ENCODE measurements at places on chromosomes 5 and 9.

- no peak for DNase-seq
Observed at GRCh38 chr9:121271368-121272341, 3.7 kb downstream of the GSN start.

- no peak for DNase-seq
Observed at GRCh38 chr5:66149950-66150349, 5.8 kb downstream of the SREK1 start.

DNA sequence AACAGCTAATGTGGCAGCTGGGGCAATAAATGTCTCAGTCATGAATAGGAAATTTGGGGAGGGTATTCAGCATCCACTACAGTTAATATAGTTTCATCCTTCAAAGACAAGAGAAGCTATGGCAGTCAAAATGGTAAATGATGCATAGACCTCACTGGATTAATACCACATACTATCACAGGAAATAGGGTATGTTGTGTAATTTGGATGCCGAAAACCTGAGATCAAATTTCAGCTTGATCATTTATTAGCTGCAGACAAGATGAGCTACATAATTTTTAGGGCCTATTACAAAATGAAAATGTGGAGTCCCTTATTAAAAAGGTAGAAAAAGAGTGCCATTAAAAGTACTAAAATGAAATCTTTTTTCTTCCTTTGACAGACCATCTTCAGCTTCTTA is 112.6 kb upstream of the MTAP start:
- no peak for DNase-seq

GRCh38 chr9:87184956-87185642 is 237.8 kb upstream of the GAS1 start:
- DNase-seq = no peak

- DNase-seq = no peak
Observed at GRCh38 chr9:87276851-87277261, 220.8 kb upstream of the DAPK1 start.

DNA sequence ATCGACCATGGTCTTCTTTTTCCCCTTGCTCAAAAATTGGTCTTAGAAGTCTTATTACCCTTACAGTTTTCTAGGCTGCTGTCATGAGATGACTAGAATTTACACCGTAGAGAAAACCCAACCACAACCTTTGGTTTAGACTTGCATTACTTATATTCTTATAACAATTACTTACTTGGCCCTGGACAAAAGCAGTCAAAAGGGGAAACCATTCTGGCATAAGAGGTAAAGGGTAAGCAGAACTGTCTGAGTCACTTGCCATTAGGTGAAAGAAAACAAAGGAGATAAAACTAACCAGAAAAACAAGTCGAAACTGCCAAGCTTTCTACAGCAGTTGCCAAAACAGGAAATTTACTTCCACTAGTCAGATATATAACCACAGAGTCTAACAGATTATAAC is 17.9 kb downstream of the TMEM245 start:
- DNase-seq = peak; percentile 79

- DNase-seq = no peak
Observed at GRCh38 chr9:114307899-114308267, 15.0 kb upstream of the ORM1 start.

DNA sequence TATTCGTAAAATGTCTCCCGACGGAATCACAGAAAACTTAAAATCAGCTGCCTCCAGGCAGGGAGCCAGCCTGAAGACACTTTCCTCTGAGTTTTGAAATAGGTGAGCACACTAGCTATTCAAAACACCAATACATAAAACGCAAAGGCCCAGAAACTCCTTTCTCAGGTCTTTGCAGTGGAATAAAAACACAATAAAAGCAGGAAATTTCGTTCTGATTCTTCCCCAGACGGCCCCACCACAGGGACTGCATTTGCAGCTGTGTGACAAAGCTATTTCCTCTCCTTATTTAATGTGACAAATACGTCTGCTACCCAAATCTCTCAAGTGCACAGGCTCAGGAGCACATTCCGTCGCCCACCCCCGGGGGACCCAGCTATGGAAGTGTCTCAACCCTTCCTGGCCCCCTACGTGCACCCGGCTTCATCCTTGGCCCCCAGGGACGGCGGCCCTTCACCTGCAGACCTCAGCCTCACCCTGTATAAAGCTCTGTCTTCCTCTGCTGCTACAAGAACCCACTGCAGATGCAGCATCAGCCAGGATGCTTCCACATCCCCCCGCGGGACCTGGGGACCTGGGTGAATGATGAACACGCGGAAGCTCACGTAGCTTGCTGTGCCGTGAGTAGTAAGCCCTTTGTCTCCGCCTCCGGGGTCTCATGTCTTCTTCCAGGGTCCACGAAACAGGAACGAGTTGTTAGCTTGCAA is 24.9 kb downstream of the AHRR start:
- no peak for DNase-seq

- DNase-seq = no peak
Observed at GRCh38 chr5:147348046-147348445, 113.2 kb downstream of the STK32A start.

- no peak for DNase-seq
Observed at GRCh38 chr9:114988962-114989599, 58.7 kb upstream of the TNFSF8 start.

GRCh38 chr5:164727012-164727411 is 1221.6 kb downstream of the MAT2B start:
- DNase-seq = no peak

DNA sequence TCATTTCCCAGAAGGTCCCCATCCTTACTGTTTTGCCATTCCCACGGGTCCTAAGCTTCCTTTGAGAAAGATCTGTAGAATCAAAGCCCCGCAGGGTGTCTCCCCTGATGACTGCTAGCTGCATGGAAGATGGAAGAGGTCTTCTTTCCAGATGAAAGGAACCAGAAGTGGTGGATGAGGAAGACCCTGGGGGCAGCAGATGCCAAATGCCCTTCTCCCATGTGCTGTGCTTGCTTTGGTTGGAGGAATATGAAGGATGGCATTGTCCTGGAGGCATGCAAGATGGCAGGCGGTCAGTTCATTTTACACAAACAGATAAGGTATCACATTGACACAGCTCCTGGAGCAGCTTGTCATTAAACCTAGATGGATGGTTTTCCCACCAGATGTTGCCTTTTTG is 25.8 kb upstream of the CER1 start:
- no peak for DNase-seq

DNA sequence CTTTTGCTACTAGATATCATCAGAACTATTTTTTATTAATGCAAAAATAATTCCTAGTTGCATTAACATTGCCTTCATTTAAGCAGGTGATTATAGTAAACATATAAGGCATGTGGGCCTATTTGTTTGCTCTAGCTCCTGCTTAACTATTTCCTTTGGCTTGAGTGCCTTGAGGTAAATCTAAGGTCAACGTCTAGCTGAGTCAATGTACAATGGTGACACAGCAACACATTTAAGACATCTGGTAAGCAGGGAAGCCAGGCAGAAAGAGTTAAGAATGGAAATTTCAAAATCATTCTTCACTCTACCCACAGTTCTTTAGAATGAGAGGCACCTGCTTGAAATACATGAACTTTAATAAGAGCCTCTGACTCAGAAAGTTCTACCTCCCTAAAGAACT is 111.9 kb upstream of the FST start:
- no peak for DNase-seq

GRCh38 chr5:150051657-150052195 is 34.6 kb downstream of the CSF1R start:
- DNase-seq = no peak

DNA sequence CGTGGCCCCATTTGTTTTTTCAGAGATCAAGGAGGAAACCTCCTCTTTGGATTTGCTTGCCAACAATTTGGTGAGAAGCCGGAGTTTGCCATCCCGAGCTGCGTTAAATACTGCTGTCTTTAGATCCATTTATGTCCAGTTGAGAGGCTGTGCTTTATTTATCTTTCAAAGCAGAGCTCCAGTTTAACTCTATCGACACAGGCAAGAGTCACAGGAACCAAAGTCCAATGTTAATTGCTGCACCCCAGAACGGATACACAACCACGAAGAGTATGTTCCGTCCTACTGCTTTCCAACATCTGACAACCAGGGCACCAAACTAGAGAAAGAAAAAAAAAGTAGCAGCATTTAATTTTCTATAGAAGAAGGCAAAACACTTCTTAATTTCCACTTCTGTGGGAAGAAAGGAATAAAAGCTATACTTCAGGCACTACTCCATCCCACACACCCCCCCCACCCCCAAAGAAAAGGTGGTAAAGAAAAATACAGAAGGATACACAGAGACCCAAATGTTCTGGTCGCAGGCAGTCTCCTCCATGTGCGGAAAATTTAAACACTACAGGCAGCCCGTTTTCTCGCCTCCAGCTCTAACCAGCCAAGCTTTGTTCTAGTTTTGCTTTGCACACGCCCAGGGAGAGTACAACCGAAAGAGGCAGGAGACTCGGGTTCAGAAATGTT is 1.1 kb downstream of the FEM1C start:
- no peak for DNase-seq

DNA sequence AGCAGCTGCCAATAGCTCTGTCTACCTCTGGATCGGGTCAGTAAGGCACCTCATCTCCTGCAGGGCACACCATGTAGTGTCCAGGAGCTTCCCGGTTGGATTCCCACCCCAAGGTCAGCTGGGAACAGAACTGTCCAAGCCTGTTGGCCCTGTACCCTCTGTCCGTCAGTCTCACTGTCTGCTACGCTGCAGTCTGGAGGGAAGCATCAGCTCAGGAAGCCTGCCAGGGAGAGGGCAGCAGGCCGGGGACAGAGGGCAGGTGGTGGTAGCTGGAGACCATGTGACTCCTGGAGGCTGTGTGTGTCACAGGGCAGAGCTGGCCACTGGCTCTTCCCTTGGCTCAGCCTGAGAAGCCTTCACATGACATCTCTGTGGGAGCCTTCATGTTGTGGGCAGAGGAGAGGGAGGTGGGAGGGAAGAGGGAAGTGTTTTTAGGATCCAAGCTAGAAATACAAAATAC is 134.5 kb downstream of the SEC61B start:
- no peak for DNase-seq

DNA sequence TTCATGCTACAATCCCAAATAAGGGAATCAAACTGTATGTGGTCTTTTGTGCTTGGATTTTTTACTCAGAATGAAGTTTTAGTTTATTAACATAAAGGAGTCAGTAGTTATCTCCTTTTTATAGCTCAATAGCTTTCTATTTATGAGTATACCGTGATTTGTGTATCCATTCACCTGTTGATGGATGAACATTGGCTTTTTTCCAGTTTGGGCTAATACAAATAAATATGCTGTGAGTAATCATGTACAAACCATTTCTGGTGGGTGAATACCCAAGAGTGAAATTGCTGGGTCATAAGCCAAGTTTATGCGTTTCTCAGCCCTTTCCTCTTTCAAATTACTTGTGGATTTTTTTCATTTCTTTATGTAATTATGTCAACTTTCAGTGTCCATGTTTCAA is 395.3 kb downstream of the OSTF1 start:
- DNase-seq = no peak

- no peak for DNase-seq
Observed at GRCh38 chr5:101728933-101729332, 567.2 kb downstream of the SLCO4C1 start.

GRCh38 chr5:151332857-151333256 is 14.5 kb downstream of the SLC36A2 start:
- DNase-seq = no peak

DNA sequence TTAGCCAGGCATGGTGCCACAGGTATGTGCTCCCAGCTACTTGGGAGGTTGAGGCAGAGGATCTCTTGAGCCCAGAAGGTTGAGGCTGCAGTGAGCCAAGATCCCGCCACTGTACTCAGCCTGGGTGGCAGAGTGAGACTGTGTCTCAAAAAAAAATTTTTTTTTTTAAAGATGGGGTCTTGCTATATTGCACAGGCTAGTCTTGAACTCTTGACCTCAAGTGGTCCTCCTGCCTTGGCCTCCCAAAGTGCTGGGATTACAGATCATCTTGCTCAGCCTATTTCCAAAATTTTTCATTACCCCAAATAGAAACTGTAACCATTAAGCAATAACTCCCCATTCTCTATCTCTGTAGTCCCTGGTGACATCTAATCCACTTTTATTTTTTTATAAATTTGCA is 4.4 kb upstream of the TBC1D13 start:
- DNase-seq = no peak

- no peak for DNase-seq
Observed at GRCh38 chr5:169615561-169615960, 21.5 kb upstream of the DOCK2 start.

DNA sequence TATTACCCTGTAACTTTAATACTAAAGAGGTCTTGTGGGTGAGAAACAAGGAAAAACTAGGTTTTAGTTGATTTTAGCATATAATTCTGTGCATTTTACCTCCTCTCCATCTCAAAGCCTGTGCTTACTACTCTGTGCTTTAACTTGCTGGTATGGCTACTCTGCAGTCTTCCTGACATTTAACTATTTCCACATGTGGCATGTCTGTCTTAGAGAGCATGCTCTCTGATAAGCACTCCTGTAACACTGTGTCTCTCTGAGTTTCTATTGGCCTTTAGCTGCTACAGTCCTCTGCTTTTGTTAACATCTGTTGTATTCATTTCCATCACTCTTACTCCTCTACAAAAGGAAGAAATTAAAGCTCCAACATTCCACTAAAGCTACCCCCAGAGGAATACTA is 418.3 kb downstream of the RAB3C start:
- DNase-seq = no peak

DNA sequence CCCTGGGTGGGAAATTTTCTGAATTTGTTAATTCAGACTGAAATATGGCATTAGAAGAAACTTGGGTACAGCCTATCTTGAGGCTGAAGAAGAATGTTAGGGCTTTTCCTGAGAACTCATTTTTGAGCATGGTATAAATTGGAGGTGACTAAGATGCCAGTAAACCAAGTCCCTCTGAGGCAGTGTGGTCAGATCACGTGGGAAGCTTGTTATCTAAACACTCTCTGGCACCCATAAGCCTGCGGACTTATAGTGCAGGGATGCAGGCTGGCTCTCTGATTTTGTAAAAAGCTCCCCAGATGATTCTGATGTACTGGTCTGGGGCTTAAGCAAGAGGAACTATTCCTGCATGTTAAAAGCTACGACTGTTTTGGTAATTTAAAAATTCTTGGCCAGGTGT is 34.3 kb downstream of the MTMR12 start:
- no peak for DNase-seq

DNA sequence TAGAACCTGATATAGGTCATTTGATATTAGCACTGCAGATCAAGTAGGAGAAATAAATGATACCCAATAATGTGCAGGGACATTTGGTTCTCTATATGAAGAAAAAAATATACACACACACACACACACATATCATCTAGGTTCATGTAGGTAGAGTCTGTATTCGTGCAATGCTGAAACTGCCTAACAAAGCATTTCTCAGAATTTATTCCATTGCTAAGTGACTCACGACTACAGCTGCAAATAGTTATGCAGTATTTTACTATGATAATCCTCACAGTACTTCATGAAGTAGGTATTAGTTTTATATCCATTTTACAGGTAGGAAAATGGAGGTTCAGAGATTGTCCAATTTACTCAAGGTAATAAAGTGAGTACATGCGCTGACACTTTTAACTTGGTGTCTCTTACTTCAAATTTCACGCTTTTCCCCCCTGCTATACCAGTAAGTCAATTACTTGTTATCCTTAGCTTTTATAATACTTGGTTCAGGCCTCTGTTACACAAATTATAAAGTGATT is 2.4 kb downstream of the GIN1 start:
- DNase-seq = no peak

Measured in pulmonary artery endothelial cell (primary cell).